Activated CD4-positive, alpha-beta T cell treated with anti-CD3 and anti-CD28 coated beads, Interleukin-2, amount 10 ng/mL, durations not matched to agents 7 days and 5 days (primary cell): ENCODE measurements at places on chromosomes 16 and 17.

DNA sequence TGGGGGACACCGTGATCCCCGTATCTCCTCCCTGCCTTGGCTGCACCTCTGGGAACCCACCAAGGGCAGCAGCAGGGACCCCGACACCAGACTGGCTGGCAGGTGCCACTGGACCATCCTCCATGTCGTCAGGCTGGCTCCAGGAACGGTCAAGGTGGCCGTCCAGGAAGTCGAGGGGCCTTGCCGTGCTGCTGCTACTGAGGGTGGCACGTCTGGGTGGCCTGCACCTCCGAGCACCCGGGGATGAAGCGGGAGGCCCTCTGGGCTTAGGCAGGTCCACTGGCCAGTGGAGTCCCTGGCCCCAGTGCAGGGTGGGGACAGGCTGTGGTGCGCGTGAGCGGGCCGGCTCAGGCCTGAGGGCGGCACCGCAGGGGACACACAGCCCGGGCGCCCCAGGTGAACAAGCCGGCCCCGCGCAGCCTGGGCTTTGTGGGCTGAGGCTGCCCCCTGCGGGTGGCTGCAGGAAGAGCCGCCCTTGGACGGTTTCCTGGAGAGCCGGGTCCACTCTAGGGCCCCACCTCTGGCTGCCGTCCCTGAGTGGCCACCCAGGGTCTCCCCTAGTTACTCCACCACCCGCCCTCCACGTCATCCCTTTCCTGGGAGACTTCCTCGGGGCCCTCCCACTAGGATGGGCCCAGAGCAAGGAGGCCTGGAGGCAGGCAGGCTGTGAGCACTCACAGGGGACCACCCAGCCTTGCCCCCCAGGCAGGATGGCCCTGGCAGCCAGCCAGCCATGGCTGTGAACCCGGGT, 42.8 kb upstream of the ZC3H18 start:
- peak; percentile 59 for DNase-seq

- no peak for DNase-seq
Measured at GRCh38 chr16:86306811-86307513, 203.4 kb upstream of the FOXF1 start.

DNA sequence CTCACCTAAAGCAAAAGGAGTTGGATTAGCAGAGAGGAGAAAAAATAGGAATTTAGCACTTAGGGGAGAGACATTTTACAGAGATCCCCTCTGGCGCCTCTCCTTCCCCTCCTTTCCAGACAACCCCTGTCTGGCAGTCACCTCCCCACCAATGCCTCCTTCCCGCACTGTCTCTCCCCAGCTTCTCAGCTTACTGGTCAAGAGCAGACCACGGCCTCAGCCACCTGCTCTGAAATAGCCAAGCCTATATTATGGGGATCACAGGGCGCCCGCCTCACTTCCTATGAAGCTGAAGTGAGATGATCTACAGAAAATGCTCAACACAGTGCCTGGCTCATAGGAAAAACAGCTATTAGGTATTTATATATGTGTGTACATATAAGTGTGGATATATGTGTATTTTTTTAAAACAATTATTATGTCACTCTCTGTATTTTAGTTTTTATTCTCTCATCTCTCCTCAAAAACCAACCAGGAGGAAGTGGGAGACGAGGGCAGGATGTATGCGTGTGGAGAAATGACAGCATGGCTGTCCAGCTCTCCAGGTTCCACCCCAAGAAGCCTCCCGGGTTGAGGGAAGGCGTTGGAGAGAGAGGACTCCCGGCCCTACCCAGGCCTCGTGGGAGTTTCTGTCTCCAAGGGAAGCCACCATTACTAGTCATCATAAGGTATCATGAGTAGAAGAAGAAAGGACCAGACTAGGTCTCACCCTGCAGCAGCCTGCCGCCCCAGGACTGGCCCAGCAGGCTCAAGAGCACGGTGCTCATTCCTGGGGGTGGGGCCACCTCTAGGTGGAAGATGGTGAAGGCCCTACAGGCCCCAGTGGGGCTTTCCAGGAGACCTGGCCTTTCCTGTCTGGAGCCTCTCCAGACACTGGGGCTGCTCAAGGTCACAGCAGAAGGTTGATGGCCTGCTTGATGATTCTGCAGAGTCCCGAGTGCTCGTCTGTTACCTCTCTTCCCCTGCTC, 27.2 kb downstream of the MAP3K14 start:
- no peak for DNase-seq

DNA sequence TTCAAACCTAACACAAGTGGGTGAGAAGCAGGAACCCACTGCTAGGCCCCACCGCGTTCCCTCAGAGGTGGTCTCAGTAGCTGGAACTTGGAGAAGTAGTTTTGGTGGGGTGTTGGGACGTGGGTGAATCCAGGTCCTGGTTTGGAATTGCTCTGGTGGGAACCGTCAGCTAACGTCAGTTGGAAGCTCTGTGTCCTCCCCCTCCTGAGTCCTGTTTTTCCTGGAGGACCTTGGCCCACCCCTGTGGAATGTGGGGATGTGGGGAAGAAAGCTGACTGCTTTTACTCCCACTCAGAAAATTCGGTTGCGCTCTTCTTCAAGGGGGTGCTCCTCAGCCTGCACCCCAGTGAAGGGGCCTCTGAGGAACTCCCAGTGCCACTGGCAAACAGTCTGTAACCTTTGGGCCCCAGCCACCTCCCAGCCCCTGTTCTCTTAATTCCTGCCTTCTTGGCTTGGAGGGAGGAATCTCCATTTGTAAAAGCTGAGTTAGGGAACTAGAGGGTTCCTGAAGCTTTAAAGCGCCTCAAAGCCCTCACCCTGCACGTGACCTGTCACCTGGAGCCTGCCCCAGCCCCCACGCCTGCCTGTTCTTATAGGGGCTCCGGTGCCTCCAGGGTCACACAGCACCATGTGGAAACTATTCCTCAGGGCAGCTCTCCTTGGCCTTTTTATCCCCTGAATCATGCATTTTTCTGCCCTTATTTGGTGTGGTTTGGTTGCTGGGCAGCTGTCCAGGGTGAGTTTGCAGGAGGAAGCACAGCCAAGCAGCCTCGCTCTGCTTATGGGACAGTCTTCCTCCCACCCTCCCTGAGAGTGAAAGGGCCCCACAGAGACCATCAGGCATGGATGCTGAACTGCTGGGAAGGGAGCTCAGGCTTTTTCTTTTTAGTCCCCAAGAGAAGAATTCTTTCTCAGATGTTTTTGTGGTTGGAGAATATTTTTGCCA, 16.2 kb upstream of the NAGLU start:
- DNase-seq = no peak

DNA sequence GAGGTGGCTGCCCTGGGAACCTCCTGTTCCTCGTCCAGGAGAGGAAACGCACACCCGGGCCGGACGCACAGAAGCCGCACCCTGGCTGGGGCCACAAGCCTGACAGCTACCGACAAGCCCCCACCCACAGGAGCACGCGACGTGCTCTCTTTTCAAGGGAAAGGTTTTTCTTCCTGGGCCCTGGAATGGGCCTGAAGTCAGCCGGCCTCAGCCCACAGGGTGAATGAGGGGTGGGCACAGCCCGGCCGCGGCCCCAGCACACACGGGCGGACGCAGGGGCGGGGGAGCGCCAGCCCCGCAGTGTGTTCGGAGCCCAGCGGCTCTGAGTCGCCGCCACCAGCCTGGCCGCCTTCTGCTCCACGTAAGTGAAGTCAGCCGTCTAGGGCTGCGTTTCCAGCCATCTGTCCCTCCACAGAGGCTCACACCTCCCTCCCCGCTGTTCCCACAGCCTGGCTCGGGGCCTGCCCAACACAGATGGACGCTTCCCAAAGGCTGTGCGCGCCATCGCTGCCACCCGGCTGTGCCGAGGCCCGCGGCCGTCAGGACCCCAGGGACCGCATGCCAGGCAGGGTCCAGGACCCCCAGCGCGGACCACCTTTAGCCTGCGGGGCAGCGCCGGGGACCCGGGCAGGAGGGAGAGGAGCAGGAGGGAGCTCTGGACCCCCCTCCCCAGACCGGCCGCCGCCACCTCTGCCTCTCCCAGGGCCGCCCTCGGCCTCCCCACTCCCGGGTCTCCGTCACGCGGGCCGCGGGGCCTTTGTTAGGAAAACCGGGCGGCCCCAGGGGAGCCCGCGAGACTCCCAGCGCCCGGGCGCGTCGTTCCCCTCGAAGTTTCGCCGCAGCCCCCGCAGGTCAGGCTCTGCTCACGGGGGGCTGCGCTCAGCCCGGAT, 36.8 kb downstream of the CBFA2T3 start:
- DNase-seq = no peak

- DNase-seq = no peak
Measured at GRCh38 chr17:61366715-61367413, 32.8 kb upstream of the TBX2 start.

- no peak for DNase-seq
Measured at GRCh38 chr17:57586196-57586740, 158.8 kb downstream of the CCDC182 start.

- DNase-seq = no peak
Measured at GRCh38 chr17:39533891-39534290, 72.6 kb downstream of the CDK12 start.

- no peak for DNase-seq
Measured at GRCh38 chr16:82470016-82470415, 156.8 kb upstream of the CDH13 start.

- DNase-seq = no peak
Measured at GRCh38 chr17:49381033-49381432, 19.0 kb upstream of the ZNF652 start.
